ENCODE measurements at places on chromosomes 2 and 18.

GRCh38 chr2:181262782-181263181, 194.4 kb upstream of the ITGA4 start:
- H3K4me3 ChIP-seq, result no peak overlapping the region
- no peak overlapping the region for H3K27ac ChIP-seq
- no peaks in the 10 kb centered on the region for H3K27me3 ChIP-seq
- DNase-seq, result no peak
- no peaks in the 10 kb centered on the region for H3K4me1 ChIP-seq
- H3K36me3 ChIP-seq, result no peaks in the 10 kb centered on the region

GRCh38 chr2:214482728-214483127, 71.9 kb downstream of the VWC2L start:
- H3K27me3 ChIP-seq, result no peaks in the 10 kb centered on the region
- H3K4me1 ChIP-seq, result no peaks in the 10 kb centered on the region
- H3K27ac ChIP-seq, result no peak overlapping the region
- DNase-seq, result no peak
- no peak overlapping the region for H3K4me3 ChIP-seq

GRCh38 chr2:157312866-157313486, 12.6 kb downstream of the ERMN start:
- H3K27ac ChIP-seq, result no peak overlapping the region
- no peaks in the 10 kb centered on the region for H3K4me1 ChIP-seq
- no peak for DNase-seq
- no peak overlapping the region for H3K4me3 ChIP-seq

- H3K36me3 ChIP-seq, result no peaks in the 10 kb centered on the region
- H3K27me3 ChIP-seq, result no peaks in the 10 kb centered on the region
Observed at GRCh38 chr2:226683944-226684562, 115.6 kb downstream of the IRS1 start.

DNA sequence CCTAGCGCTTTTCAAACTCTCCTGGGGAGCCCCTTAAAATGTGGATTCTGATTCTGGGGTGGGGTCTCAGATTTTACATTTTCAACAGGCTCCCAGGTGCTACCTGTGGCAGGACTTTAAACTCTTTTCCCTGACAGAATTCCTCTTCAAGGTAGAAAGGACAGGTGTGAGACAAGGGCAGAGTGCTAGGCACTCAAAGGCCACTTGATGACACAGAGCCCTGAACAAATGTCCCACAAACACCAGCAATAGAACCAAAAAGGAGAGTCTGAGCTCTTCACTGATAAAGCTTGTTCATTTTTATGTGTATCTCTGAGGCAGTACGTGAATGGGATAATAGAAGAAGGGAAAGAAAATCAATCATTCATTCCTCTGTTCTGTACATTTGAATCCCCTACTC, 77.7 kb upstream of the PELI1 start:
- no peak overlapping the region for H3K4me3 ChIP-seq
- H3K36me3 ChIP-seq, result no peaks in the 10 kb centered on the region
- no peaks in the 10 kb centered on the region for H3K27me3 ChIP-seq
- no peak for DNase-seq
- H3K27ac ChIP-seq, result no peak overlapping the region
- no peaks in the 10 kb centered on the region for H3K4me1 ChIP-seq

DNA sequence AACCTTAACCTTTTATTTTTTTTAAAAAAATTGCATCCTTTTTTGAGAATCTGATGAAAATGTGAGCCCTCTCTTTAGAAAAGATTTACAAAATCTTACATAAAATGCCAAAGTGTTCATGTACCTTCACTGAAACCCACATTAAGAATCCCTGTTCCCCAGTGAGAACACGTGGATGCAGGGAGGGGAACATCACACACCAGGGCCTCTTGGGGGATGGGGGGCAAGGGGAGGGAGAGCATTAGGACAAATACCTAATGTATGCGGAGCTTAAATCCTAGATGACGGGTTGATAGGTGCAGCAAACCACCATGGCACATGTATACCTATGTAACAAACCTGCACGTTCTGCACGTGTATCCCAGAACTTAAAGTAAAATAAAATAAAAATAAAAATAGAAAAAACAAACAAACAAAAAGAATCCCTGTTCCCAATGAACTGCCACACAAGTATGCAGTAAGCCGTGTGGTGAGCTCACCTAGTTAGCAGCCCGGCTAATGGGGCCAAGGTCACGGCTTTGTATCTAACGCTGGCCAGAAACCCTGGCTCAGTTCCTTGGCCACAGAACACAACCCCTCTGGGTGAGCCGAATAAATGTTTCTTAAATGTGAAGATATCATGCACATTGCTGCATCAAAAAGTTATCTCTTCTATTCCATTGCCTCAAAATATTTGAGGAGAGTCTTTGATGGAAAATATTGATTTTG, 41.4 kb downstream of the CHST9 start:
- no peak overlapping the region for H3K27ac ChIP-seq
- no peaks in the 10 kb centered on the region for H3K27me3 ChIP-seq
- H3K4me3 ChIP-seq, result no peak overlapping the region
- no peaks in the 10 kb centered on the region for H3K36me3 ChIP-seq
- peaks cover 33% of the 10 kb centered on the region for H3K4me1 ChIP-seq
- DNase-seq, result peak; percentile 60

GRCh38 chr18:23121133-23121532, 14.2 kb upstream of the CABLES1 start:
- no peak for DNase-seq
- peaks cover 61% of the 10 kb centered on the region for H3K4me1 ChIP-seq
- no peak overlapping the region for H3K4me3 ChIP-seq
- H3K27me3 ChIP-seq, result no peaks in the 10 kb centered on the region
- no peaks in the 10 kb centered on the region for H3K36me3 ChIP-seq
- no peak overlapping the region for H3K27ac ChIP-seq
